ENCODE measurements at places on chromosomes 3 and 15.
A peak's percentile ranks its signal among the peaks of the same experiment; 100 is the strongest.

GRCh38 chr3:105362021-105362665, 4.6 kb upstream of the ALCAM start:
- peak; percentile 87 for DNase-seq

DNA sequence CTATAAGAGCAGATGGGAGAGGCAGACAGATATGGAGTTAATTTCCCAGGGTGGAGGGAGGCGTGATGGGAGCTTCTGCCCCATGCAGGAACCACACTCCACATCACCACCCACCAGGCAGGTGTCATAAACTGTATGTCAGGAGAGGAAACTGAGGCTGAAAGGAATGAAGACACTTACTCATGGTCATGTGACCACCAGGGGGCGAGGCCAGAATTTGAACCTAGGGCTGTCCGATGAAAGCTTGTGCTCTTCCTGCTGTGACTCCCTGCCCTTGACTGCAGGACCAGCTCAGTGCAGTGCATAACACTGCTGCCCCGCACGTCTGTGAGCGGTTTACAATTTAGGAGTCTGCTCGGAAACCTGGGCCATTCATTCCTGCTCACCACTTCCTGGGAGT, 28.8 kb downstream of the NUP210 start:
- no peak for DNase-seq

- DNase-seq = no peak
Observed at GRCh38 chr3:11022115-11022514, 29.6 kb downstream of the SLC6A1 start.

GRCh38 chr3:23740517-23740965, 65.2 kb upstream of the UBE2E1 start:
- DNase-seq = peak; percentile 44

- DNase-seq = no peak
Observed at GRCh38 chr15:71811036-71811736, 832 bp downstream of the NR2E3 start.

- DNase-seq = no peak
Observed at GRCh38 chr3:10391391-10391790, 70.5 kb upstream of the SEC13 start.

DNA sequence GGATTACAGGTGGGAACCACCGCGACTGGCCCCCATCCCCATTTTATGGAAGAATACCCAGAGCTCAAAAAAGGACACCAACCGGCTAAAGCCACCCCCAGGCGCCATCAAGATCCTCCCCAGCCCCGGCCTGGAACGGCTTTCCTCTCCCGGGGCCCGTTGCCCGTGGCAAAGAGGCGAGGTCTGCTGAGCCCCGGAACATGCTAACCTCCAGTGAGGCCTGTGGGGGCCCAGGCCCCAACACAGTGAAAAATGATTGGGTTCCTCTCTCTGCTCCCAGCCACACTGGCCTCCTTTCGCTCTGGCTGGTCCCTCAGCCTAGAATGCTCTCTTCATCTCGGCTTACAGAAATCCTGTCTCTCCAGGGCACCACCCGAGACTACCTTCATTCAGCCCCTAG, 46.5 kb upstream of the SMAD6 start:
- DNase-seq = no peak

DNA sequence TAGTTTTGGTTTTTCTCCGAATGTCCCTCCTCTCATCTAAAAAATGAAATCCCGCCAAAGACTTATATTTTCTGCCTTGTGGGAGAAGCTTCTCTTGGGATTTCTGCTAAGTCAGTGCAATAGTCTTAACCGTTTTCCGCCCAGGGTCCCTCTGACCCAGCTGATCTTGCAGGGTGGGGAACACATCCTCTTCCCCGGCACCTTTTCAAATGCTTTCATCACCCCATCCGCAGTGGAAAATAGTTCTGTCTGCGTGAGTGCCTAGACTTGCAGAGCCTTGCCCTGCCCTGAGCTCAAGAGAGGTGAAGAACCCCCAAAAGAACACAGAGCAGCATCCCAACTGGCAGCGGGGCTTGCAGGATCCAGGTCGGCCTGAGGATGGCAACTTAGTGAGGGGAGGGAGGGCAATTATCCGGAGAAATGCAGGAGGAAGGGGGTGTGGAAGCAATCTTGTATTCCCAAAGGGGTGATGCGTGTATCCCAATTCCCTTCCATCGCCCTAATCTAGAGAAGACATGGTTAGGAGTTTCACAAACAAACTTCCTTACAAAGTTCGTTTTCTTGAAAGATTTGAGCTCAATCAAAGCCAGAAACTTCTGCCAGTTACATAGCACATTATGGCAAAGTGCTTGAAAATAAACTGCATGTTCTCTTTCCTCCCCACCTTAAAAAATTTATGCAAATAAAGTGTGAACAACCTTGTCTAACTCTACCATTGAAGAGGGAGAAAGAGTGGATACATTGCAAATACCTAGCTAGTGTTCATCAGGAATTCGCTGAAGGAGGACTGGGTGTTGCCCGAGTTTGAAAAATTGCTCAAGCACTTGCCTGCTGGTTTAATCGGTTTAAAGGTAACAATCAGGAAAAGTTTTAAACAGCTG, 79.9 kb downstream of the NR2F2 start:
- no peak for DNase-seq

DNA sequence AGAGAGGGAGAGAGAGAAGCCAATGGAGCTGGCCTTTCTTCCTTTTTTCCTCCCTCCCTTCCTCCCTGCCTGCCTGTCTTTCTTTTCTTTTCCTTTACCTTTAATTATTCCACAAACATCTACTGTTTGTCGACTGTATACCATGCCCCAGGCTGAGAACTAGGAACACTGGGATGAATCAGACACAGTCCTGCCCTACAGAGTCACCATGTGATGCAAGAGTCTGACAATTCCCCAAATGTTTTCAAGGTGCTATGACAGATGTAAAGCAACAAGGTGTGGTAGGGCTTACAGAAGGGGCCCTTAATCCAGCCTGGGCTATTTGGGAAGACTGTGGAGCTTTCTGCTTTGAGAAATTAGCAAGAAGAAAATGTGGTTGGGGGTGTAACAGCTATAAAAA, 4.0 kb upstream of the SPSB4 start:
- DNase-seq = no peak

- no peak for DNase-seq
Observed at GRCh38 chr3:109432833-109433232, 95.5 kb upstream of the DPPA4 start.

DNA sequence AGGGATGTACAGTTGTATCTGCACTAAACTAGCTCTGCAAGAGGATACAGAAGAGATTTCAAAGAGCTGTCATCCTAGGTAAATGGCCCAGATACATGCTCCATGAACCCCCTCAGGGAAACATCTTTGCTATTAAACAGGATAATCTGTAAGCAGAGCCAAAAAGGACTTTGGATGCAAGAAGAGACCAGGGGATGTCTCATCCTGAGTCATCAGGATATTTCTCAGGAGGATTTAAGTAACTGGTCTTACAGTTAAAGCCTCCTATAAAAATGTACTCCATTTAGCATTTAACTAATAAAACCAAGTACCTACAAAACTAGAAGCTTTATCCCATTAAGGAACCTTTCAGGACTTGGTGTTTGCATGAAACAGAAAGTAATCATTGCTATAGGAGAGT, 48.2 kb upstream of the PHLDB2 start:
- peak; percentile 92 for DNase-seq

GRCh38 chr3:153111016-153111415, 51.0 kb upstream of the RAP2B start:
- DNase-seq = no peak

DNA sequence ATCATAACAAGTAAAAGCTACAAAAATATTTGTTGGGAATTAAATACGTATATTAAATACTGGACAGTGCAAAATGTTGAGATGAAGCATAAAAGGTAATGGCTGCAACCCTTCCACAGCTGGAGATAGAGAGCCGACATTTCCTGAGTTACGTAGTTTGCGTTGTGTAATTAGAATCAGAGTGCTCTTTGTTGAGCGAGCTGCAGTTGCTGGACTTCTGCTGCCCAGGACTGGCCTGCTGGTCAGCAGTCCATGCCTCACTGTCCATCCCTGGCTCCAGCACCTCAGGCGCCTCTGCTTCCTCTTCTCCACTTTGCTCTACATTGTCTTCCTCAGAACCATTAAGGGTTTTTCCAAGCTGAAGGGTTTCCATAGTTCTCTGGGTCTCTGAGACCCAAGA, 28.4 kb upstream of the SHC4 start:
- no peak for DNase-seq

GRCh38 chr3:159872374-159873109, 116.1 kb upstream of the IL12A start:
- peak; percentile 96 for DNase-seq

- peak; percentile 81 for DNase-seq
Observed at GRCh38 chr3:38346587-38347410, at the start of gene XYLB. Gene XYLB, plus strand, starts transcription at chr3:38346785. Its CDS starts 84 bp downstream, at chr3:38346869.

GRCh38 chr3:113151461-113152031, 59.8 kb upstream of the BOC start:
- DNase-seq = no peak

- no peak for DNase-seq
Observed at GRCh38 chr15:29613951-29614382, 208.3 kb downstream of the TJP1 start.

- DNase-seq = no peak
Observed at GRCh38 chr3:179402963-179403362, 48.3 kb downstream of the GNB4 start.

DNA sequence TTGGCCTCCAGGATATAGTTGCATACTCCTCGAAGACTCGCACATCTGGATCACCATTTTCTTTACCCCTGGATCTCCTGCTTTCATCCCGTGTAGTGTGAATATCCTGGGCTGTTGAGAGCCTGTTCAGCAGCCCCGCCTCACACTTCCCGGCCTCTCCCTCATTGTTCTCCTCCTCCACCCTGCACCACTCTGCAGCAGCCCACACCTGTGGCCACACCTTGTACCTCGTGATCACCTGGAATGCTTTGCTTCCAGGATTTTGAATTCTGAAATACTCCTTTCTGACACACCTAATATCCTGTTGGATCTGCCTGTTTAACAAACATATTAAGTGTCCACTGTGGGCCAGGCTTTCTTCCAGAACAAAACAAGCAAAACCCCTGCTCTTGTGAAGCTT, 14.4 kb downstream of the ABHD17C start:
- no peak for DNase-seq

- no peak for DNase-seq
Observed at GRCh38 chr15:85838655-85839054, 43.9 kb upstream of the KLHL25 start.

DNA sequence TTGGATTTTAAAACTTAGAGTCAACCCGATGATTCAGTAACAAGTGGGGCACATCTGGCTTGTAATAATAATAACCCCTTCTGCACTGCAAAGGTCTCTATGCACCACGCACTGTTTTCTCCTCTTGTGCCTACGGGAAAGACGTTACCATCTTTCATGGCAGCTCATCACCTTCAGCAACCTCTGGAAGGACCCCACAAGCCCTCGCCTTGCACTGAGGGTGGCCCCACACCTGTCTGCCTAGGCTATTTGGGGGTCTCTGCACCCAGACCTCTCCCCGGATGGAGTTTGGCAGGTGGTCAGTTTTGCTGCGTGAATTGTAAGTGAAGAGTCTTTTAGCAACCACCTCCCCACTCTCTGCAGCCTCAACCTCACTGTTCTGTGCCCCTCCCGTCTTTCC, 138.6 kb upstream of the MEF2A start:
- no peak for DNase-seq

- DNase-seq = no peak
Observed at GRCh38 chr15:53875139-53875538, 103.1 kb upstream of the UNC13C start.

DNA sequence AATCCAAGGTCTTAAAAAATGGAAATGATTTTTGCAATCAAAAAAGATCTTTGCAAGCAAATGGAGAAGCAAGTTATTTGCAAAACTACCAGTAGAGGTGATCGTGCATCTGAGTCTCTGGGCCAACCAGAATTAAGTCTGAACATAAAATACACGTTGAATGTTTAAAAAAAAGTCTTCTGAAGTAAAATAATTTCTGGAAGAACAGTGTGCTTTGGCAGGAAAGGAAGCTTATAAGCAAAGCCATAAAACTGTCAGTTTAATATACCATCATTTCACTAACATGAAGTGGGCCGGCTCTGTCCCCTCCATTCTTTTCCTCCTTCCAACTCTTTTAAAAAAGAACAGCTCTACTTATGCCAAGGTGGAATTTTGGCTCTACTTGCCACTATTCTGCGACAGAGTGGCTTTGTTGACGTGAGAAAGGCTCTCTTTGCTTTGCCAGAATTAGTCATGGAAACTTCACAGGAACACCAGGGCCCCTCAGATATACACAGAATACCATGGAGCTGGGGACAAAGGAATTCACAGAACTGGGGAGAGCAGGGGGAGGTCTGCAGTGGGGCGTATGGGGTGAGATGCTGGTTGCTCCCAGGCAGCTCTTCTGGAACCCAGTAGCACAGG, 29.8 kb downstream of the FSTL1 start:
- DNase-seq = peak; percentile 43

DNA sequence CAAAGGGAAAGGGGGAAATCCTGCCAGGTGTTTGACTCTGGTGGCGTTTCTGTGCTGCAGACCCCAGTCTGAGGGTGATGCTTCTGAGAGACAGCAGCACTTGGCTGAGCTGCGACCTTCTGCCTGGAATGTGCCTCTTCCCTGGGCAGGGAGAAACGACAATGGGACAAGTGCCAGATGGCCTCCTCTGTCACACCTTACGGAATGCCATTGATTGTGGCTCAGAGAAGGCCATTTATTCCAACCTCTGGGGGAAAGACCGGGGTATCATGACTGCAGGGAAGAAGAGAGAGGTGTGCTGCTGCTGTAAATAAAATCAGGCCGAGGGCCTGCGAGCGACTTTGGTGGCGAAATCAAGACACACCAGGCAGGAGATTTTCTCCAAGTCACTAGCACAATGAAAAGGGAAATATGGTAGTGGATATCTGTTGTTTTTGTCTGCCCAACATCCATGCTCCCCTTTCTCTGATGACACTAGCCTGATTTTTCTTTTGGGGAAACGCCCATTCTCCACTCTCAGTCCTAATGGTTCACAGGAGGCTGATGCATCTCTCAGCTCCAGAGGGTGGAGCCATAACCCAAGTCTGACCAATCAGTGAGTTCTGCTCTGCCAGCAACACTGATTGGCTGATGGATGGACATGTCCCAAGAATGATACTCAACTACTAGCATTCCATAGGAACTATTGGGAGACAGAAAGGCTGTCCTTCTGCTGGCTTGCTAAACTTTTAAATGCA, 336.1 kb downstream of the FOXP1 start:
- peak; percentile 67 for DNase-seq

DNA sequence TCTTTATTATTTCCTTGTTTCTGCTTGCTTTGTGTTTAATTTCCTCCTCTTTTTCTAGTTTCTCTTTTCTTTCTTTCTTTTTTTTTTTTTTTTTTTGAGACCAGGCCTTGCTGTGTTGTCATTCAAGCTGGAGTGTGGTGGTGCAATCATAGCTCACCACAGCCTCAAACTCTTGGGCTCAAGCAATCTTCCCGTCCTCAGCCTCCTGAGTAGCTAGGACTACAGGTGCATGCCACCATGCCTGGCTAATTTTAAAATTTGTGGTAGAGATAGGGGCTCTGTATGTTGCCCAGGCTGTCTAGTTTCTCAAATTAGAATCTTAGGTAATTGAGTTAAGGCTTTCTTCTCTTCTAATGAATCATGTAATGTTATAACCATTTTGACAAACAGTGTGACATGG, 22.4 kb downstream of the SLMAP start:
- DNase-seq = peak; percentile 75

- DNase-seq = no peak
Observed at GRCh38 chr3:124383846-124384466, 346.3 kb upstream of the UMPS start.

Data from iris pigment epithelial cell (primary cell).